Heart right ventricle (tissue), 16 donors: ENCODE measurements at places on chromosomes 16 and 17. TPM values are rescaled to one million over a fixed set of nuclear protein-coding genes. Genes with fewer than 3 reads are reported as not detected.

Gene GFER
- 65.6 TPM for polyA plus RNA-seq

Gene CLDN7
- 1.6 TPM for polyA plus RNA-seq

DNA sequence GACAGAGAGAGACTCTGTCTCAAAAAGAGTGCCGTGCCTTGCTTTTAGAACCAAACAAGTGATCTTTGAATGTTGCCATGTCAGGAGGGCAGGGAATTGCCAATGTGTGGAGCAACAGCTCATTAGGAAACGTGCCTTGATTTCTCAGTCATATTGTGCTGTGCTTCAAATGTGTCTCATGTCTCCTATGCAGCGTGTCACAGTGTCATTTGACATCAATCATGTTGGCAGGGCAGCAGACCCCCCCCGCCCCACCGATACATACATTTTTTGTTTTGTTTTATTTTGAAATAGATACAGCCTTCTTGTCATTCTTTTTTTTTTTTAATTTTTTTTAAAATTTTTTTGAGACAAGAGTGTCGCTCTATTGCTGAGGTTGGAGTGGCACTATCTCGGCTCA lies 22.1 kb downstream of the MRC2 start:
- DNase-seq: no peak

DNA sequence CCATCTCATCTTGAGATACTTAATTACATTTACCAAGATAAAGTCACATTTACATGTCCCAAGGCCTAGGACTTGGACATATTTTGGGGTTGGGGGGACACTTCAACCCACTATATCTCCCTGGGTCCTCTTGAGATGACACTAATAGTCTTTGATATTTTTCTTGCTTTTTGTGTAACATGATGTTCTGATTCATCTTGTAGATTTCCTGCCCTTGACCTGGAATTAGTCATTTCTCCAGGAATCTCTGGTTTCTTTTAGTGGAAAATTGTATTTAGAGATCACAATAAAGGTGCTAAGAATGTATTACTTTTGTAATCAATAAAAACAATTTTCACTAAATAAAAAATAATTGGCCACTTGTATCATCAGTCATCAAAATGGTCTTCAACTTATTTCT lies 157.3 kb downstream of the VPS53 start:
- no peak for DNase-seq

DNA sequence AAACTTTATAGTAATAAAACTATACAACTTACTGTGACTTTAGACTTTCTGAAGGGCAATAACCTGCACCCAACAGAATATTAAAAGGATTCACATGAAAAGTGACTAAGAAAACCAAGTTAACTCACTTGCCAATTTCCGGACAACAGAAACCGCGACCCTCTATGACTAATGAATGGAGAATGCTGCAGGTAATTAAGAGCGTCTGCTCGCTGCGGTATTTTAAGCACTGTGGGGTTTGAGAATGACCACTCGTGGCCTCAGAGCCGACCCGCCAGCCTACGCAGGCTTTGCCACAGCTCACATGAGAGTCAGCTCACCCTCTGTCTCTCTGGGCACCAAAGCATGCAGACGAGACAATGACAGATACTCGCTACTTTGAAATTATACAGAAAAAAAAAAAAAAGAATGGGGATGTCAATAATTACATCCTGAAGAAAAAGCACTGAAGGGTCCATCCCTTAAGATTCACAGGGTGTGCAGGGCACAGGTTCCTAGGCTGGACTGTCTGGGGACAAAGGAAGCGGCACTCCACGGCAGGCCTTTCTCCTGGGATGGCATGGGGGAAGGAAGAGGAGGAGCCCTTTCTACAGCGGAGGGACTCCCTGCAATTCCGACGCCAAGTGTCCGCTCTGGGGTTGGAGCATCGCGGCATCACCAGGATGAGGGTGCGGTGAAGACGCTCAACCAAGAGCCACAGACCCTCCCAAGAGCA lies 35.0 kb downstream of the ZCCHC14 start:
- DNase-seq: no peak

- DNase-seq: no peak
Observed at GRCh38 chr17:34581446-34582184, 2.2 kb downstream of the TMEM132E start.

GRCh38 chr17:66633317-66633965 lies 201.5 kb upstream of the CACNG5 start:
- DNase-seq: no peak

DNA sequence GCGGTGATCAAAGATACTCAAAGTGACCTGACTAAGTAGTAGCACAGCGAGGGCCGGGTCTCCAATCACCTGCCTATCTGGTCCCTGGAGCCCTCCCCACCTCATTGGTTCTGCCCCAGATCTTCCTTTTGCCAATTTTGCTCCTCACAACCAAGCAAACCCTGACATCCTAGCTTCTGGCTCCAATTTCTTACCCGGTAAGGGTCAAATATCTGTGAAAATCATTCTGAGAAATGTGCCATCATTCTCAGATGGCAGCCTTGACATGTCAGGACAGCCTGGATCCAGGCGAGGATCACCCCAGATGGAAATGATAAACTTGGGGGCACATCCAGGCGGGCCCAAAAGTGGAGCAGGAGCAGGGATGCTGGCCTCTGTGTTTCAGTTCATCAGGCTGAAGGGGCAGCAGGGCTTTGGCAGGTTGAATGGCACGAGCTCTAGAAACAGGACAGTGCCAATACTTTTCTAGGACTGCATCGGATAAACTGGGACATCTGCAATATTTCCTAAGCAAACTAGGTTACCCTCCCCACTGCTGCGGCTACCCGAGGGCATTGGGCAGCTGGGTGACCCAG lies 83.9 kb downstream of the SHISA6 start:
- no peak for DNase-seq

- DNase-seq: peak; percentile 29
Observed at GRCh38 chr16:67104061-67104460, 5.7 kb upstream of the PHAF1 start.

DNA sequence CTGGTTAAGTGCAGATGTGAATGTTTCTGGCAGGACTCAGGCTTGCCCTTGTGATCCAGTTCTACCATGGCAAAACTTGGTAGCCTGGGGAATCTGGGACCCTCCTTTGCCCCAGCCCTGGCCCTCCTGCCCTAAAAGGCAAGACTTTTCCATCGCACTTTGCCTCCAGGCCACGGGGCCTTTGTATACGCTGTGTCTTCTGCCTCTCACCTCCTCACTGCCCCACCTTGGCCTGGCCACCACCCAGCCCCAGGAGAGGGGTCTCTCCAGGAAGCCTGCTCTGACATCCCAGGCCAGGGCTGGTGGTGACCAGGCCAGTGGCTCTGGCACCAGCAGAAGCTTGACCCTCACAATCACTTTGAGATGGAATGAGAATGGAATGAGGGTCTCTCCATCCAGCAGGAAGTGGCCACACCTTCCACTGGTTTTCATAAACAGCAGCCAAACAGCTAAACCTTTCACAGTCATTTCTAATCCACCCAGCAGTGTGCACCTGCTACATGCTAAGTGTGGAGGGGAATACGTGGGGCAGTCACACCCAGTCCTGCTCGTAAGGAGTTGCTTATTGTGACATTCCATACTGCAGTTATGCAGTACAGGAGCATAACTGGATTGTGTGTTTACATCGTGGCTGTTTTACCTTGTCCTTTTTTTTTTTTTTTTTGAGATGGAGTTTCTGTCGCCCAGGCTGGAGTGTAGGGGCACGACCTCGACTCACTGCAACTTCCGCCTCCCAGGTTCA lies 1.6 kb upstream of the MRPL38 start:
- no peak for DNase-seq

DNA sequence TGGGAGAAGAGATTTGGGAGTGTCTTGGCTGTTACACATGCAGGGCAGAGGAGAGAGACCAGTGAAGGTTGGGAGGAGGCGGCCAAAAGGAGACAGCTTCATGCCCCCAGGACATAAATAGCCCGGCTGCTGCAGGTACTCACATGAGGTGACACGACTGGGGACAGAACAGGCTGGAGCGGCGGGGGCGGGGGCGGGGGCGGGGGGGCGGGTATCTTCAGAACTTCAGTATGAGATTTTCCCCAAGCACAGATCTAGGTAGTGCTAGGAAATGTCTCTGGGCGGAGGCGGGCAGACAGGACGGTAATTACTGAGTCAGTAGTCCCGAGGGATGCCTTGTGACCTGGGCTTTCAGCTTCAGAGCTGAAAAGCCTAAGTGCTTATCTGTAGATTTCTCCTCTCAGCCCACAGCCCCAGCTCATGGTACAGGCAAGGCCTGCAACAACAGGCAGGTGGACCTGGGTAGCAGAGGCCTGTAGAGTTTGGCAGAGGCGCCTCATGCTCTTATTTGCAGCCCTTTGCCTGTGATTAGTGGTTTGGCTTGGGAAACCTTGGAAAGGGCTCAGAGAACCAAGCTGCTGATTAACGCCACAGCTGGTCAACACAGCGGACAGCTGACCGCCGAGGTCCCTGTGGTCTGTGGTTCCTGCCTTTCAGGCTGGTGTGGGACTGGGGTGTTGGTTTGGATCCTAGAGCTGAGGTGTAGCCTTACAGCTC lies 24.5 kb downstream of the UNK start:
- no peak for DNase-seq

GRCh38 chr16:85005285-85006069 lies 5.9 kb downstream of the ZDHHC7 start:
- no peak for DNase-seq

GRCh38 chr17:610276-610675 lies 104.4 kb downstream of the VPS53 start:
- no peak for DNase-seq
